ENCODE measurements at places on chromosomes 5 and 9.
A peak's percentile ranks its signal among the peaks of the same experiment; 100 is the strongest.

DNA sequence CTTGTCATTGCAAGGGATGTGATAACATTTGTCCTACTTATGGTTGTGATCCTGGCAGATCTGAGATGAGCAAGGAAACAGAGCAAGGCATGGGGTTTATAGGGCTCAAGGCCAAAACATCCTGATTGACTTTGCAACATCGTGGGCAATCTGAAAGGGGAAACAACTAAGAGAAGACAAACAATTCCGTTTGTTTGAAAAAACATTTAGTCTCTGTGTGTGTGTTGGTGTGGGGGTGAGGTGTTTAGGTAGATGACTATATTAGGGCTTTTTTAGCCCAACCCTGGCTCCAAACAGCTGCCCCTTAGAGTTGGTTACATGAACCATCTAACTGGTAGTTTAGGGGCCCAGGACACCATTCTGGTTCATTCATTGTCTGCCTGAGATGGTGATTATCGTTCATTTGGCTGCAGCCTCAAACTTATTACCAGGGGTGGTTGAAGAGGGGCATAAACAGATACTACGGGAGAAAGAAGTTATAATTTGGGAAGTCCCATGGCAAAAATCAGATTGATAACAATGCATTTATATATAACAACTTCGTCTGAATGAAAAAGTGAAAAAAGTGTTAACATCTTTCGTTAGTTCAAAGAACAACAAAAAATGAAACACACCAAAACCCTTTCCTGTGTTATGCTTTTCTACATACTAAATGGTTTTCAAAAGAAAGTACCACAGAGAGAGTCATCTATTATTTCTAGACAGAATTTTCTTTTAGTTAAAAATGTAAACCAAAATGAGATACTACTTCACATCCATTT is 5.7 kb downstream of the FYB1 start:
- no peak for DNase-seq

DNA sequence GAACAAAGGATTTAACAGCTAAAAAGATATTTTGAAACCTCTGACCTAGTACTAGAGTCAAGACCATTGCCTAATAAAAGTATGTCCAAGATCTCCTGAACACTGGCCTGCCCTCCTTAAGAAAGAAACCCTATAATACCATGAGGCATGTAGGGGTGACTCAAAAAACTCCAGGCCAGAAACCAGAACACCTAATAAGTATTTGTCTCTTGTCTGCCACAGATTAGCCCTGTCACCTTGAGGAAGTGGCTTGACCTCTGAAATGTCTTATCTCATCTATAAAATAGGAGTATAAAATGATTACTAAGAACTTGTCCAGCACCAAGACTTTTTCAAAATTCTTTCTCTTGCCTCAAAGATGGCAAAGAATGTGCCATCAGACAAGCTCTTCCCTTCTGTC is 125.5 kb upstream of the RASGRF2 start:
- DNase-seq = no peak

- DNase-seq = no peak
Observed at GRCh38 chr5:112141582-112141981, 277.5 kb downstream of the EPB41L4A start.

DNA sequence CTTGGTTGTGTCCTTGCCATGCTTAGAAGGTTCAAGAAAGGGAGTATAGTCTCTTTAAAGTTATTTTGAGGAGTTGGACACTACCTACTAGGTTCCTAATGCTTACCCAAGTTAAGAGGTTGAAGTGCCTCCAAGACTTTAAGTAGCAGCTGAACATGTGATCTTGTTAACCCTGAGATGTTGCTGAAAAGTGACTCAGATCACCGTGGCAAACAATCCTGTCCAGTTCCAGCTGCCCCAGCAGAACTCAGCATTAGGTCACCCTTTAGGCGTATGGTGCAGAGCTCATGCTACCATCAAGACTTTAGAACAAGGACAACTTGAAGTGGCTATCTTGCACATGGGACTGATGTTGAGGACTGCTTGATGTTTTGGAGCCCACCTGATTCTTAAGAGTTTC is 22.5 kb downstream of the ZNF462 start:
- no peak for DNase-seq

GRCh38 chr9:99173570-99174504 is 47.9 kb downstream of the ALG2 start:
- no peak for DNase-seq

DNA sequence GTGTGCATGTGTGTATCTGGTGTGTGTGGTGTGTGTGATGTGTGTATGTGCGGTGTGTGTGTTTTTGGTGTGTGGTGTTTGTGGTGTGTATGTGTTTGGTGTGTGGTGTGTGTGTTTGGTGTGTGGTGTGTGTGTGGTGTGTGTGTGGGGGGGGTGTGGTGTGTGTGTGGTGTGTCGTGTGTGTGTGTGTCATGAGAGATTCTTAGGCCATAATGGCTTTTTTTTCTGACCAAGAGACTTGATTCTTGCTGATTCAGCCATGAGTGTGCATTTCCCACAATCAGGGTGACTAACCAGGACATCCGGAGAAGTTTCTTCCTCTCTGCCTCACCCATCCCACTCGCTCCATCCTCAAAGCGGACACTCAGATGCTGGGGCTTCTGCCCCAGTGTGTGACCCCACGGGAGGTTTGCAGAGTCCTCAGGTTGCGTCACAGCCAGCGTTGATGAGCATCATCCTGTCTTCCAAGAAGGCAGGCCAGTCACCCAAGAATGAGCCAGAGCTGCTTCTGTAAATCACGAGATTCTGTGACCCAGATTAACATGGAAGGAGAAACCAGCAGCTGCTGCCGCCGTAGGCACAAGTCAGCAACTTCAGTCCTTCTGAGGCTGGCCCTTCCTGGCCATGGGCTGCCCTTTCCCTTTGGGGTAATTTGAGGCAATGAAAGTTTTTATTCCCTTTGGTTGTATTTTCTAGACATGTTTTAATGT is 12.5 kb upstream of the CTSL start:
- DNase-seq = peak; percentile 5

GRCh38 chr9:76729980-76730737 is 34.1 kb upstream of the PCA3 start:
- DNase-seq = no peak

DNA sequence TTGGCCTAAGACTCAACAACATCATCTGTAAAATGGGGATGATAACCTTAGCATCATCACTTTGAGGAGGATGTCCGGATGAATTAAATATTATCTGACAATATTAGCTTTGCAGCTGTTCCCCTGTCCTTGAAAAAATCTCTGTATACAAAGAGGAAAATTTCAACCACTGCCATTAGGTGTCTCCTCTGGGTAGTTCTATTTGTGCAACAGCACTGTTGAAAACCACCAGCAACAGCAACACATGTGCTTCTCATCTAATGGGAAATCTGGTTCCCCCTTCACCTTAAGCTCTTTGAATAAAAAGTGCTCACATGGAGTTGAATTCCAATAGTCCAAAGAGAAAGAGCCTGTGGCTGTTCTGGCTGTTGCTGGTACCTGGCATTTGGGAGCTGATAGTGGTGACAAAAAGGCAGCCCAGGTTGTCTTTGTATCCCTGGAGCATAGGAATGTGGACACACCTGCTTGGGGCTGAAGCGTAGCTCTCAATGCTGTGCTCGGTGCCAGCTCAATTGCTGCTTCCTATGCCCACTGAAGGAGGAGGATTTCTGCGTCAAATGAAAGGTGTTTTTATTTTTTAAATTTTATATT is 322.1 kb upstream of the MSX2 start:
- DNase-seq = no peak

DNA sequence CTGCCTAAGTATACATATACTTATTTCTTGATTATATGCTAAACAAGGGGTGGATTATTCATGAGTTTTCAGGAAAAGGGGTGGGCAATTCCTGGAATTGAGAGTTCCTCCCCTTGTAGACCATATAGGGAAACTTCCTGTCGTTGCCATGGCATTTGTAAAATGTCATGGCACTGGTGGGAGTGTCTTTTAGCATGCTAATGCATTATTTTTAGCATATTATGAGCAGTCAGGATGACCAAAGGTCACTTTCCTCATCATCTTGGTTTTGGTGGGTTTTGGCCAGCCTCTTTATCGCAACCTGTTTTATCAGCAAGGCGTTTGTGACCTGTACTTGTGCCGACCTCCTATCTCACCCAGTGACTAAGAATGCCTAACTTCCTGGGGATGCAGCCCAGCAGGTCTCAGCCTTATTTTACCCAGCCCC is 80.9 kb downstream of the ALDH7A1 start:
- DNase-seq = no peak

DNA sequence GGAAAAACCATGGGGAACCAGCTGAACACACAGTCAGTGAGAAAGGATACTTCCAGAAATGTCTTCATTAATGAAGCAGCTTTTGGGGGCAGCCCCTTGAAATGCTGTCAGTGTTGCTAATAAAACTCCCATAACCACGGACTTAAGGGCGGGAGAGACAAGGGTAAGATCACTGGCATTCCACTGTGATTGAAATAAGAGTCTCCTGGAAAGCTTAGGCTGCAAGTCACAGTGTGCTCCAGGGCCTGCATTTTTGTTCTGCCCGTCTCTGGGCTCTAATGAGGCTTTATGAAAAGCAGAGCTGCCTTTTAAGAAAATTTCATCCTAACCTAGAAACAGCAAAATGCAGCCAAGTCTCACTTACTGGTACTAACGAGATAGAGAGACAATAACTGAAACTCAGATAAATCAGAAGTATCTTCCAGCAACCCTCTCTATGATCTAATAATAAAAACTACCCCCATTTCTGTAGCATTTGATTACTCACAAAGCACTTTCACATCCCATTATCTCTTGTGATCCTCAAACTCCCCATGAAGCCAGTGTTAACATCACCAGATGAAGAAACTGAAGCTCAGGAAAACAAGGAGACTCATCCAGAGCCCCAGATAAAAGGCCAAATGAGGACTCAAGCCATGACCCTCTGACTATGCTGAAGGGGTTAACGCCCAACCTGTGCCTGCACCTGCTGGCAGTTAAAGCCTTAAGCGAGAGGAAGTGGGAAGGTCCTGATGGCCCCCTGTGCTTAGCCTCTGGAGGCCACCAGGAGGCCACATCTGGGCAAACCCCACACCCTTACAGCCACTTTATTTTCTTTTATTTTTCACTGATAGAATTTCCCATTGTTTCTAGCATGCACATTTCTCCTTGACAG is 37.5 kb downstream of the SPOCK1 start:
- DNase-seq = no peak

GRCh38 chr5:16639206-16639605 is 22.4 kb upstream of the RETREG1 start:
- no peak for DNase-seq

- DNase-seq = no peak
Observed at GRCh38 chr5:142544071-142544753, 141.7 kb downstream of the FGF1 start.

DNA sequence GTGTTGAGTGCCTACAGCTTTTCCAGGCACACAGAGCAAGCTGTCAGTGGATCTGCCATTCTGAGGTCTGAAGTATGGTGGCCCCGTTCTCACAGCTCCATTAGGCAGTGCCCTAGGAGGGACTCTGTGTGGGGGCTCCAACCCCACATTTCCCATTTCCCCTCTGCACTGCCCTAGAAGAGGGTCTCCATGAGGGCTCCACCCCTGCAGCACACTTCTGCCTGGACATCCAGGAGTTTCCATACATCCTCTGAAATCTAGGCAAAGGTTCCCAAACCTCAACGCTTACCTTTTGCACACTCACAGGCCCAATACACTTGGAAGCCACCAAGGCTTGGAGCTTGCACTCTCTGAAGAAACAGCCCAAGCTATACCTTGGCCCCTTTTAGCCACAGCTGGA is 131.3 kb downstream of the DEPDC1B start:
- DNase-seq = no peak

All from CD4-positive, alpha-beta T cell treated with Interleukin-10 for 1 hour (primary cell).